Panc1 (cell line): ENCODE measurements at places on chromosomes 4 and X.

DNA sequence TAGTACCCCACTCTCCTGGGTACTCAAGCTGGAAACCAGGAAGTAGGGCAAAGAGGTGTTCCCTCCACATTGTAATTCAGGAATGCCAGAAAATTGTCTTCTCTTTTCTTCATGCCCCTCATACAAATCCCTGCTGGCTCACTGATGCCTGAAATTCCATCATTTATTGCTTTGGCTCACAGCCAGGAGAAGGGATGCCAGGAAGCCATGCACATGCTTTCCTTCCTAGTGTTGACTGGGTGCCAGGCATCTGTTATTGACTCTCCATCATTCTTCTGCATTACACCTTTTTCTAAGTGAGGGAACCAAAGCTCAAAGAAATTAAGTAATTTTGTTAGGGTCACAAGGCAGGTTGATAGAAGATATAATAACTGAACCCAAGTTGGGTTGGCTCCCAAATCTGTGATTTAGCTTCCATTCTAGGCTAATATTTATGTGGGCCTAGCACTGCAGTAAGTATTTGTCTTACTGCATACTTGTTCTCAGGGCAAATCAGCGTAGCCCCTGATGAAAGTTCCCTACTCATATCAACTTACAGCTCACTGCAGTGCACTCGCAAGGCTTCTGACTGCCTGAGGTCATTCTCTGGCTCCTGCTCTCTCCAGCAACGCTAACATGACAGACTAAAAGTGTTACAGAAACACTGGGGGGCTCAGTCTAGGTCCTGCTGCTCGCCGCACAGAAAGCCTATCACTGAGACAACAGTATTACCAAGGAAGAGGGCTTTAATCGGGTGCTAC lies 89.0 kb downstream of the TRAPPC11 start:
- DNase-seq, result no peak

- no peak for DNase-seq
Measured at GRCh38 chr4:25538430-25538829, 117.2 kb upstream of the SLC34A2 start.

- no peak for DNase-seq
Measured at GRCh38 chr4:80732010-80732409, 298.5 kb upstream of the BMP3 start.

- no peak for DNase-seq
Measured at GRCh38 chrX:153885968-153886903, at the start of gene L1CAM. Gene L1CAM (minus strand): TSS chrX:153886173. CDS start chrX:153875836, 10,337 bp downstream.

GRCh38 chr4:138507522-138507921 lies 265.4 kb upstream of the SLC7A11 start:
- no peak for DNase-seq

DNA sequence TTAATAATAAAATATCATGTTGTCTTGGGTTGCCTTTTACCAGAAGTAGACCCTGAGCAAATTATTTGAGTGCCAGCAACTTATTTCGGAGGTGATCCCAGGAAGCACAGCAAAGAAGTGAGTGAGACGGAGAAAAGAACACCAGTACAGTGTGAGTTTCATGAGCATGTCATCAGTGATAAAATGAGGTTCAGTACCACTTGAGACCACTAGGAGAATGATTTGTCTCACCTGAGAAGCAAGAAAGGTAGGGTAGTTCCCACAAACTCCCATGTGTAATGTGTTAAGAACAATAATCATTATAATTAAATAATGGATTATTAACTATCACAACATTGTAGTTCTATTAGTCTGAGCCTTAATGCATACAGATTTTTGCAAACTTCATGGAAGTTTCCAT lies 112.8 kb upstream of the DMD start:
- no peak for DNase-seq

GRCh38 chrX:154598656-154599055 lies 13.7 kb downstream of the CTAG1A start:
- no peak for DNase-seq

- DNase-seq, result no peak
Measured at GRCh38 chr4:168553714-168554370, 57.0 kb downstream of the PALLD start.

GRCh38 chr4:175531405-175532091 lies 280.5 kb downstream of the GPM6A start:
- DNase-seq, result peak; percentile 32

GRCh38 chrX:13688958-13689740 lies at the start of gene RAB9A:
Gene RAB9A (plus strand): TSS chrX:13689128. CDS start chrX:13708747, 19,619 bp downstream.
- no peak for DNase-seq

DNA sequence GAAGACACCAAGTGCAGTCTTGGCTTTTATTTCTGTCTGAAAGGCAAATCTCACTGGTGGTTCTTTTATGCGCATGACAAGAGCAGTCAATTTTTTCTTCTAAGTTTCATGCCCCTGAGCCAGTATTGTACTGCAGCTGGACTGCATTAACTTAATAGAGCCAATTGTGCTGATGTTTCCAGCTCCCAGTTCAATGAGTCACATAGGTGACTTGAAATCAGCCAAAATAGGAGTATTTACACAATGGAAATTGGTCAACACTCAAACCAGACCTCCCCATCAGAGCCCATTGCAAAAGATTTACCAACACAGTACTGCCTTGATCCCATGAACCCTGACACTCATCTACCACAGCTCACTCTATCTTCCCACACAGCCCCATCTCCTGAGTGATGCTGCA lies 100.3 kb upstream of the GUCY1A1 start:
- DNase-seq, result no peak

GRCh38 chrX:15563056-15563455 lies 37.7 kb downstream of the ACE2 start:
- no peak for DNase-seq

GRCh38 chr4:139633661-139634060 lies 32.0 kb upstream of the MGST2 start:
- no peak for DNase-seq

DNA sequence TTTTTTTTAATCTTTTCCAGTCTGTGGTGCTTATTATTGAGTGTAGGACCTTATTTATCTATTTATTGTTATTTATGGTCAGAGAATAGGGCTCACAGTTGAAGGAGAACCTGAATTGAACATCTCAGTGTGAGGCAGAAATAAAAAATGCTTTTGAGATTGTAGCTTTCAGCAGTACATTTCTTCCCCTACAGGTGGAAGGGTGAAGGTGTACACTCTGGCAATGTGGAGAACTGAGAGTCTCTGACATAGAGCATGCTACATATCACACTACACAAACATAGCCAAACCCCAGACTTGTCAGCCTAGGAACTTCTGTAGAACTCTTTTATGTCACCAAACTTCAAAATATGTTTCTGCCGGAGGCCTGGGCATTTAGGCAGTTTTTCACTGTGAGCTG lies 140.2 kb downstream of the STIM2 start:
- no peak for DNase-seq

DNA sequence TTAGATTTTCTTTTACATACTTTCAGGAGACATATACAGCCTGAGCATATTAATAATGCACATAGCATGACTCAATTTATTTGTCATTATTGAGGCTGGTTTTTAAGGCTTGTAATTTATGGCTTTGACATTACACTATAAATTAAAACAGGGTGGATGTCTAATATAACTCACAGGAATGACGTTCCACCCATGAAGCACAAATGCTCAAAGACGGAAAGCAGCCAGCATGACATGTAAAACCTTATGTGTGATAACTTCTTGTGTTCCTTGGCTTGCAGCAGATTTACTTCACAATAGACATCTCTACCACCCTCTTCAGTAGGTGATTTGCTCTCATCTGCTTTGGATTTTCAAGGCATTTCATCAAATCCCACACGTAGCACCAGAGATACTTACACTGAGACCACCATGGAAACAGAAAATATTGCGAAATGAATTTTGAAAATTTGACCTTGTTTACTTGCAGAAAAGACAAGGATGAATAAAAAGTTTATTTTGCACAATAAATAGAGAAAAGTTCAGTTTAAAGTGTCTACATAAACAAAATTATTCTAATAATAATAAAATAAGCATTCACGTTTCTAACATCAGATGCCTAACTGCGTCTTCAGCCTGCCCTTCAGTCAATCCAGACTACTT lies 64.7 kb upstream of the BTC start:
- no peak for DNase-seq

DNA sequence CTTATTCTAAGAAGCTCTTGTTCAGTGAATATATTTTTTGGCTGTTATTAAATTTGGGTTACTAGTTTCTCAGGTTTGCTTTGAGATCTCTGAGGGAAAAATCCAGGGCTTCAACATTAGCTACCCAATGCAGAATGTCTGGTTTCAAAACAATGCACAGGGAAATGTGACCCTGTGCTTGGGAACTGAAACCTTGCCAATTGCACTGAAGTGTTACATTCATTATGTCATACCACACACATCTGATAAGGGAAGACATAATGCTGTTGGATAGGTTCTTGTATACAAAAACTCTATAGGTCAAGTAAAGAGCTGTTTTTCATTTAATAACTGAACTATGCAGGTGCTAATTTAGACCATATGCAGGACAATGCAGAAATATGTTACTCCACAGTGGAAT lies 345.3 kb upstream of the BMP3 start:
- no peak for DNase-seq

DNA sequence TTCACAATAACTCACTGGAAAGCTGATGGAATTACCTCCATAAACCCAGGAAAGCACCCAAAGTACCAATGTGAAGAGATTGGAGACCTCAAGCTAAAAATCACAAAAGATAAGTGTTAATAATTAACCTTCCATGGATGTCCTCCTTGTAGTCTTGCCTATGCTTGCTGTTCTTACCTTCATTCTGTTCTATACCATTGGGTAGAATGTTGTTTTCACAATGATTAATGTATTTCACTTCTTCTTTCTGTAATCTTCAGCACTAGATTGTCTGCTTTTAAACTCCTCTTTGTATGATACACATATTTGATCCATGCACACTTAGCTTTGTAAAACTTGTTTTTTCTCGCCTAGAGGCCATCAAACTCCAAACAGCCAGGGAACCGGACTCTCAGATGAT lies 570.3 kb downstream of the RAPGEF2 start:
- DNase-seq, result no peak

- DNase-seq, result no peak
Measured at GRCh38 chrX:84175274-84175673, 12.7 kb downstream of the RPS6KA6 start.
